ENCODE measurements at places on chromosomes 16 and 17. TPM values are rescaled to one million over a fixed set of nuclear protein-coding genes. Genes with fewer than 3 reads are reported as not detected.

- DNase-seq: peak; percentile 40
- H3K4me1 ChIP-seq: no peaks in the 10 kb centered on the region
- H3K27me3 ChIP-seq: no peaks in the 10 kb centered on the region
- H3K27ac ChIP-seq: no peak overlapping the region
- no peak overlapping the region for H3K4me3 ChIP-seq
Measured at GRCh38 chr16:85275533-85276249, 163.4 kb upstream of the CIBAR2 start.

GRCh38 chr17:68184816-68185436, 62.9 kb upstream of the AMZ2 start:
- DNase-seq: peak; percentile 66
- H3K4me1 ChIP-seq: peaks cover 49% of the 10 kb centered on the region
- no peaks in the 10 kb centered on the region for H3K27me3 ChIP-seq
- H3K36me3 ChIP-seq: no peaks in the 10 kb centered on the region
- H3K27ac ChIP-seq: peak overlapping the region; percentile 18

DNA sequence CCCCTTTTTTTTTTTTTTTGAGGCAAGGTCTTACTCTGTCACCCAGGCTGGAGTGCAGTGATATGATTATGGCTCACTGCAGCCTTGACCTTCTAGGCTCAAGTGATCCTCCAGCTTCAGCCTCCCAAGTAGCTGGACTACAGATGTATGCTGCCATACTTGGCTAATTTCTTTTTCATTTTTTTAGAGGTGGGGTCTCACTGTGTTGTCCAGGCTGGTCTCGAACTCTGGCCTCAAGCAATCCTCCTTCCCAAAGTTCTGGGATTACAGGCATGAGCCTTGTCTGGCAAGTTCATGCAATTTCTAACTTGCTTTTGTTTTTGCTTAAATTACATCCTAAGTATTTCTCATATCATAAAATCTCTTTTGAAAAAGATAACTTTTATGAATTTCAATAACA, 33.8 kb upstream of the NFAT5 start:
- no peak overlapping the region for H3K27ac ChIP-seq
- no peaks in the 10 kb centered on the region for H3K27me3 ChIP-seq
- no peaks in the 10 kb centered on the region for H3K36me3 ChIP-seq
- peaks cover 9% of the 10 kb centered on the region for H3K4me1 ChIP-seq

DNA sequence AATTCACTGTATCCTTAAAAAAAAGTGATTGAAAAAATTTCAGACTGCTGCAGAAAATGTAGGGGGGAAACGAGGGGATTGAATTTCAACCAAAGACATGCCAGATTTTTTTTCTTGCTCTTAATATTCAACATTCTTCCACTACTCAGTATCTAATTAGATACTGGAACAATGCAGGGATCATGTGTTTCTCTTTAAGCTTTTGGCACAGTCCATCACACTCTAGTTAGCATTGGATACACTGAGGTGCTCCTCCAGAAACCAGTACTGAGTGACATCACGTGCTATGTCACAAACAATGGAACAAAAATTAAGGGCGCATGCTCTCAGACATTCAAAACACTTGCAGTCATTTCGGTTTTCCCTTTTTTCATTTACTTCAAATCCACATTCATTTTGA, 298.6 kb upstream of the PSMD7 start:
- H3K4me1 ChIP-seq: no peaks in the 10 kb centered on the region
- H3K27ac ChIP-seq: no peak overlapping the region
- no peaks in the 10 kb centered on the region for H3K36me3 ChIP-seq

DNA sequence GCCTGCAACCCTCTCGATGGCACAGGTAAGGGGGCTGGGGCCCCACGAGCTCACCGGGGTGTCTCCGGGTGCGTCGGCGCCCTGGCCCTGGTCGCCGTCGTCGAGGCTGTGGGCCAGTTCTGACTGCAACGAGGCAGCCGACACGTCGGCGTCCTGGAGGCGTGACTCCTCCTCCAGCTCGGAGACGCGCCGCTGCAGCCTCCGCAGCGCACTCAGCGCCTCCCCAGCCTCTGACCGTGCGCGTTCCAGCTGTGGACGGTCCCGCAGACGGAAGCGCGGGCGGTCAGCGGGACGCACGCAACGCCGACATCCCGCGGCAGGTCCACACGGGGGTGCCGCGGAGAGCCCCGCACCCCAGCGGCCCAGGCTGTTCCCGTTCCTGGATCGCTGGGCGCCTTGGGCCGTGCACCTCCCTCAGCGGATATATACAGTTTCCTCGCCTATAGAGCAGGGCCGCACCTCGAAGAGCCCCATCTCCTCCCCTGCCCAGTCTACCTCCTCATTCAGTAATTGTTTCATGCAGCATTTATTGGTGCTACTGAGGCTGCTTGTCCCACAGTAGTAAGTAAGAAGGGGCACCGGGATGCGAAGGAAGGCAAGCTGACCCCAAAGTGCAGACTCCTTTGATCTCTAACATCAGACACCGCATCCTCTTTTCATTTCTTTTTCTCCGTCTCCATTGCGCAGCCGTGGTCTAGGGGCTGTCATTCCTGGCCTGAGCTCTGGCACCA, 5.8 kb downstream of the THOC6 start:
- peaks cover 18% of the 10 kb centered on the region for H3K27me3 ChIP-seq
- no peak overlapping the region for H3K27ac ChIP-seq
- peaks cover 7% of the 10 kb centered on the region for H3K36me3 ChIP-seq
- H3K4me3 ChIP-seq: peak overlapping the region; percentile 8

GRCh38 chr17:15431766-15432165, 35.7 kb downstream of the CDRT4 start:
- H3K27ac ChIP-seq: no peak overlapping the region
- no peak overlapping the region for H3K4me3 ChIP-seq
- DNase-seq: no peak

DNA sequence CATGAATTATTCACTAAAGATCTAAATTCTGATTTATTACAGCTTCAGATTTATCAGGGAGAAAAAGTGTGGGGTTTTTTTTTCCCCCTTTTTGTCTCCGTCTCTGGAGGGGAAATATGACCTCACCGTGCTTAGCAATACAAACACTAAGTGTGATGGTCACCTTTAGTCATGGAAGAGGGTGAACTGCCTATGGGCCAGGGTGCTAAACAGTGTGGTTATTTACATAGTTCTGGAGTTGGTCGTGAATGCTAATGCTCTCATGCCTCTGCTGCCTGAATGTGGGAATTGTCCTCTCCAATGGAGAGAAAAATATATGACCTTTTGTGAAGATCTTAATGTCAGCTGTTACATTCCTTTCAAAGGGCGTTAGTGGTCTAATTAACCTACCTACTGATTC, 44.8 kb upstream of the MSI2 start:
- H3K4me1 ChIP-seq: no peaks in the 10 kb centered on the region
- no peaks in the 10 kb centered on the region for H3K36me3 ChIP-seq
- no peak overlapping the region for H3K27ac ChIP-seq
- no peak overlapping the region for H3K4me3 ChIP-seq
- no peak for DNase-seq
- H3K27me3 ChIP-seq: no peaks in the 10 kb centered on the region

DNA sequence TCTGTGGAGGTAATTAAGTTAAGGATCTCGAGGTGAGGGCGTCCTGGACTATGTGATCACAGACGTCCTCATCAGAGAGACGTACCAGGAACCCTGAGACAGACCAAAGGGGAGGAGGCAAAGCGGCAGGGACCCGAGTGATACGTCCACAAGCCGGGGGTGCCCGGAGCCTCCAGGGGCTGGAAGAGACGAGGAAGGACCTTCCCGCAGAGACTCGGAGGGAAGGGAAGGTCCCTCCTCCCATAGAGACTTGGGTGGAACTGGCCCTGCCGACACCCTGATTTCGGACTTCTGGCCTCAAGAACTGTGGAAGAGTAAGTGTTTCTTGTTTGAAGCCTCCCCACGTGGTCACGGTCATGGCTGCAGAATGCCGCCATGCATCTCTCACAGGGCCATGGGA, 30.8 kb downstream of the LMF1 start:
- no peaks in the 10 kb centered on the region for H3K27me3 ChIP-seq
- peaks cover 4% of the 10 kb centered on the region for H3K36me3 ChIP-seq
- no peaks in the 10 kb centered on the region for H3K4me1 ChIP-seq
- no peak for DNase-seq
- H3K27ac ChIP-seq: no peak overlapping the region
- no peak overlapping the region for H3K4me3 ChIP-seq

- no peaks in the 10 kb centered on the region for H3K36me3 ChIP-seq
- no peak for DNase-seq
- no peak overlapping the region for H3K4me3 ChIP-seq
- H3K27me3 ChIP-seq: no peaks in the 10 kb centered on the region
- H3K27ac ChIP-seq: no peak overlapping the region
Measured at GRCh38 chr17:73434154-73434553, 122.4 kb upstream of the CDC42EP4 start.

GRCh38 chr17:17564896-17565295, 26.6 kb downstream of the PEMT start:
- no peak overlapping the region for H3K27ac ChIP-seq
- no peak for DNase-seq
- H3K4me1 ChIP-seq: no peaks in the 10 kb centered on the region

DNA sequence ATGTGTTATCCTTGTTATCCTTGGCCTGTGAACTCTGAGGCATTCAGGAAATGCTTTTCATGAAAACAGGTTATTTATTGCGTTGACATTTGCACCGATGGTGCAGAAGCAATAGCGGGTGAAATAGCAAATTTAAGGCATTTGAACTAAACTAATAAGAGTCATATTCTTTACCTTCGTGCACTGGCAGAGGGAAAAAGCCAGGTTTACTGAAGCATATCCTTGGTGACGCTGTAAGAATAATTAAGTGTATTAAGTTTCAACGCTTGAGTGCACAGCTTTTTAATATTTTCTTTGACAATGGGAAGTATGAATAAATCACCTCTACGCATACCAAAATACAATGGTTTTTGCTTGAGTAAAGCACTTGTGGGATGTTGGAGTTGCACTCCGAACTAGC, 13.6 kb upstream of the KPNA2 start:
- no peak for DNase-seq
- no peak overlapping the region for H3K27ac ChIP-seq
- H3K4me3 ChIP-seq: no peak overlapping the region
- peaks cover 9% of the 10 kb centered on the region for H3K4me1 ChIP-seq

DNA sequence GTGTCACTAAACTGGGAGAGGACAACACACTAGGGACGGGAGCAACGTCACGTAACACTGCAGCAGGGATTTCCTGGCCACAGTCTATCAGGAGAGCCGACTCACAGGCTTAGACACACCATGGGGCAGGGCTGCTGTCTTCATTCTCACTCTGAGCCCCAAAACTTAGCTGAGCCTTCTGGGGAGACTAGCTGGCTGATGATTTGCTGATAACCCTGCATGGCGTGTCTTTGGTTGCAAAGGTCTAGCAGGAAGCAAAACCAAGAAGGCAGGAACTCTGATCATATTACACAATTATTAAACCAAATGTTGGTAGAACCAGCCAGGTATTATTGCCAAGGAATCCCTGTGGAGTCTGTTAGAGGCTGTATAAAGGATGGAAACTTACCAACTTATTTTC, 345.0 kb downstream of the SLC39A11 start:
- no peaks in the 10 kb centered on the region for H3K4me1 ChIP-seq
- DNase-seq: no peak

- no peaks in the 10 kb centered on the region for H3K36me3 ChIP-seq
- H3K27ac ChIP-seq: no peak overlapping the region
- no peak overlapping the region for H3K4me3 ChIP-seq
- H3K4me1 ChIP-seq: no peaks in the 10 kb centered on the region
- no peak for DNase-seq
Measured at GRCh38 chr16:86504315-86505184, 5.8 kb upstream of the FOXF1 start.

- no peak overlapping the region for H3K27ac ChIP-seq
- DNase-seq: no peak
- peaks cover 11% of the 10 kb centered on the region for H3K4me1 ChIP-seq
- H3K27me3 ChIP-seq: no peaks in the 10 kb centered on the region
- no peak overlapping the region for H3K4me3 ChIP-seq
Measured at GRCh38 chr16:28923652-28924398, 1.2 kb downstream of the RABEP2 start.

DNA sequence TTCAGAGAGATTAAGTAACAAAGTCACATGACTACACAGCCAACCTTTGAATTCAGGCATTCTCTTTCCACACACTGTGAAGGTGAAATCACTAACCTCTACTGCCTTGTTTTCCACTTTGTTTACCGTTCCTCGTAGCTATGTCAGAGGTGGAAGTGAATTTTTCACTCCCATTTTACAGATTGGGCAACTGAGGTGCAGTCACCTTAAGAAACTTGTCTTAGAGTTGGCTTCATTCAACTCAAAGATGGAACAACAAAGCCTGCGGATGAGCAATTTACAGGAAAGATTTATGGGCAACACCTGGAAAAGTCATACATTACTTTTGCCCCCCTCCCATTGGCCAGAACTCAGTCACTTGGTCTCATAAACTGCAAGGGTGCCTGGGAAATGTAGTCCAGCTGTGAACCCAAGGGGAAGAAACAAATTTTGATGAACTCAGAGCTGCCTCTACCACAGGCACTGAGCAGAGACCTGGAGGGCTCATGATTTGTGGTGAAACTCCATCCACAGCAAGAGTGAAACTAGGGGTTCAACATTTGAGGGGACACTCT, 784.6 kb upstream of the EEF2KMT start:
- H3K27me3 ChIP-seq: no peaks in the 10 kb centered on the region
- H3K27ac ChIP-seq: no peak overlapping the region
- H3K4me3 ChIP-seq: no peak overlapping the region
- DNase-seq: no peak
- H3K4me1 ChIP-seq: no peaks in the 10 kb centered on the region

DNA sequence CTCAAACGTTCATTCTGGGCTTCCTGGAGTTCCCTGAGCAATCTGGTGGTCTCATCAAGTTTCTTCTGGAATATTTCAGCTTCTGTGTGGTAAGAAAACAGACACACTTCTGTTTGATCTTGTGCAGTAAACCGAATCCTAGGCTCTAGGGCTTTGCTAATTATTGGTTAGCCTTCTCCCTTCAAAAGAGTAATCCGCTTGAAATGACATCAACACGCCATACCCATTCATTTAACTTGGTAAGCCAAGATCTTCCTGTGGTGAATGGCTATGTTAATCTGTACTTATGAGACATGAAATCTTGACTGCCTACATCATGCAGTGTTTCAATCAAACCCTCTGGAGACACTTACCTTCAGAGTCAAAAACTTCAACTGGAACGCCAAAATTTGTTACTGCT, 48.5 kb downstream of the BRD7 start:
- H3K4me1 ChIP-seq: peaks cover 4% of the 10 kb centered on the region
- DNase-seq: no peak
- H3K27me3 ChIP-seq: no peaks in the 10 kb centered on the region
- peaks cover 47% of the 10 kb centered on the region for H3K36me3 ChIP-seq

- peaks cover 42% of the 10 kb centered on the region for H3K36me3 ChIP-seq
- H3K27ac ChIP-seq: no peak overlapping the region
- no peak overlapping the region for H3K4me3 ChIP-seq
- no peak for DNase-seq
Measured at GRCh38 chr17:28887871-28888471, 9.6 kb downstream of the FLOT2 start.

GRCh38 chr16:22844416-22844815, 30.5 kb downstream of the HS3ST2 start:
- DNase-seq: no peak
- no peaks in the 10 kb centered on the region for H3K27me3 ChIP-seq
- no peaks in the 10 kb centered on the region for H3K36me3 ChIP-seq
- no peak overlapping the region for H3K4me3 ChIP-seq

CNGB1 gene
- total RNA-seq: not detected

KRT25 gene
- not detected for total RNA-seq

SMIM5 gene
- total RNA-seq: not detected

C17orf67 gene
- 3.2 TPM for total RNA-seq

C16orf78 gene
- not detected for total RNA-seq
